ENCODE measurements at places on chromosomes 3 and 15.

DNA sequence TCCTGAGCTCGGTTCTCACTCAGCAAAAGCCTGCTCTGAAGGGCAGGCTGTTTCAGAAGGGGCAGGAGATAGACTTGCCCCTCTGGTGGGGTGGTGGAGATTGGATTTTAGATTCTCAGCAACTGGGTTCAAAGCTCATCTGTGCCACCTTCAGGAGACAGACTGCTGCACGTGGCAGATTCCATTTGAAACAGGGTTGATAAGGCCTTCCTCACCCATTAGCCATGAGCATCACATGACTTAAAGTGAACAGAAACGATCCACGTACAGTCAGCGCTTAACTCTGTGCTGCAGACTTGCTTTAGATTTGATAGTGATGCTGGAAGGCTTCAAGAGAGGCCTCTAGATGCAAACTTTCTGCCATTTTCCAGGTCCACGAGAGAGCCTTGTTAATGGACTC, 35.0 kb upstream of the MGLL start:
- DNase-seq: no peak

- no peak for DNase-seq
Measured at GRCh38 chr3:78604341-78604740, 1163.5 kb downstream of the ROBO1 start.

DNA sequence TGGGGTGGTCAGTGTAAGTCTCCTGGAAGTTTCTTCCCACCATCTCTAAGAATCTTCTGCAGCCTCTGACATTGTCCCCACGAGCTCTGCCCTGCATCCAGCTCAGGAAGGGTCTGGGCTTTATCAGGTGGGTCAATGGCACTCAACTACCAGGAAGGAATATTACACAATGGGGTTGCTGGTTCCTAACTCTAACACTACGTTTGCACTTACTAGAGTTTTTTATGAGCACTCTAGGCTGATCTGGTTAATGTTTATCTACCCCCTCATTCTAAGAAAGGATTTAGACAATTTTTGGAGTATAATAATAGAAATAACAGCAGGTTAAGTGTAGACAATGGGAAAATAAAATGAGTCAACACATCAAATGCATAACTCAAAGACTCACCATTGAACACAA, 411.1 kb upstream of the RGMA start:
- no peak for DNase-seq

GRCh38 chr3:161540594-161540993, 44.0 kb downstream of the OTOL1 start:
- DNase-seq: no peak

All from activated CD8-positive, alpha-beta T cell treated with anti-CD3 and anti-CD28 coated beads, Interleukin-2, amount 10 ng/mL, durations not matched to agents 7 days and 5 days (primary cell).